Activated gamma-delta T cell treated with anti-CD3 and anti-CD28 coated beads, Interleukin-2, amount 50 U/mL, for 16 hours (primary cell): ENCODE measurements at places on chromosomes 13 and 19.

GRCh38 chr13:73740666-73741065 lies 393.5 kb downstream of the KLF12 start:
- no peak for DNase-seq

GRCh38 chr19:17156947-17157302 lies 58.2 kb upstream of the USE1 start:
- no peak for DNase-seq

DNA sequence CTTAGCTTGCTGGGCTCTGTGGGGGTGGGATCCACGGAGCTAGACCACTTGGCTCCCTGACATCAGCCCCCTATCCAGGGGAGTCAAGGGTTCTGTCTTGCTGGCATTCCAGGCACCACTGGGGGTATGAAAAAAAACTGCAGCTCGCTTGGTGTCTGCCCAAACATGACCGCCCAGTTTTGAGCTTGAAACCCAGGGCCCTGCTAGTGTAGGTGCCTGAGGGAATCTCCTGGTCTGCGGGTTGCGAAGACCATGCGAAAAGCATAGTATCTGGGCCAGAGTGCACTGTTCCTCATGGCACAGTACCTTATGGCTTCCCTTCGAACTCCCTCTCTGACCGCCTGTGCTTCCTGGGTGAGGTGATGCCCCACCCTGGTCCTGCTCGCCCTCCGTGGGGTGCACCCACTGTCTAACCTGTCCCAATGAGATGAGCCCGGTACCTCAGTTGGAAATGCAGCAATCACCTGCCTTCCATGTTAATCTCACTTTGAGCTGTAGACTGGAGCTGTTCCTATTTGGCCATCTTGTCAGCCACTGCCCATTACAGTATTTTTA lies 120.8 kb upstream of the TNFSF11 start:
- DNase-seq = no peak

GRCh38 chr13:21594715-21595545 lies 9.0 kb downstream of the MICU2 start:
- DNase-seq = no peak

GRCh38 chr19:13122275-13122878 lies 4.3 kb downstream of the NACC1 start:
- no peak for DNase-seq

- no peak for DNase-seq
Observed at GRCh38 chr19:44777715-44778347, at the start of gene CBLC. Gene CBLC, plus strand, starts transcription at chr19:44777890. Its CDS starts 42 bp downstream, at chr19:44777932.

- no peak for DNase-seq
Observed at GRCh38 chr19:29371251-29372090, 154.3 kb upstream of the VSTM2B start.

DNA sequence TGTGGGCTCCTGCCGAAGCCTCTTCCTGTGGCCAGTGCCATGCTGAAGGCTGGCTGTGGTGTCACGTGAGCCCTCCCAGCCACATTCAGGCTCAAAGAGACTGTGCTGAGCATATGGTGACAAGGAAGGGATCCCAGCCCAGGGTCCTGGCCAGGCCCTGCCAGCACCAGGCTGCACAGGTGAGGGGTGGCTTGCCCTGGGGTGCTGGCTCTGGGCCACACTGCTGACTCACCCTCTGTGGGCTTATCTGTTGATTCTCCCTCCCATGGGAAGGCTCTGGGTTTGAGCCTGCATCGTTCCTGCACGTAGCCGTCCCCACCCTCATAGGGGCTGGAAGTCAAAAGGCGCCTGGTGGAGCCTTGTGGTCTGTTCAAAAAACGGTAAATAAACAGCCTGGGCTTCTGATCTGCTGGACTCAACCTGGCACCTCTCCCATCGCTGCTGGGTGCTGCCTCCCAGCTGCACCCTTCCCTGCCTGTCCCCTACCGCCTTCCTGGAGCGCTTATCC lies 31.1 kb downstream of the DNM2 start:
- no peak for DNase-seq

GRCh38 chr19:38661996-38662395 lies 14.5 kb downstream of the ACTN4 start:
- no peak for DNase-seq

DNA sequence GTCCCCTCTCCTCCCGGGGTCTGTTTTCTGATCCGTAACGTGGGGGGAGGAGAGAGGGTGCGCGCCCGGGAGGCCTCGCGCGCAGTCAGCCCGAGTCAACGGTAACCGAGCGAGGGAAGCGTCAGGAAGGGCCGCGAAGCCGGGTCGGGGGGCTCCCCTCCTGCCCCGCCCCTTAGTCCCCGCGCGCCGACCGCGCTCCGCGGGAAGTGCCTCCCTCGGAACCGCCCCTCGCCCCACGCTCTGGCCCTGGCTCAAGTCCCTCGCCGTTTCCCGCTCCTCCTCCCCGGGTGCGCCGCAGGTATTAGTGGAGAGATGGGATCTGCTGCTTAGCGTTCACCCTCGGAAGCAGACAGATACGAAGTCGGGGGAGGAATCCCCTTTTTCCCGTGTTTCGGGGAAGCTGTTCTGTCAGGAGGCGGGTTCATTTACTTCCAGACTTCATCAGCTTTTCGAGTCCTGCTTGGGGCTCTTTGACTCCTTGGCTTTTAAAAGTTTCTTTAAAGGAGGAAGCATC lies 770 bp downstream of the HNRNPM start:
- DNase-seq = no peak

- no peak for DNase-seq
Observed at GRCh38 chr13:102779436-102780159, 6.0 kb upstream of the TEX30 start.

DNA sequence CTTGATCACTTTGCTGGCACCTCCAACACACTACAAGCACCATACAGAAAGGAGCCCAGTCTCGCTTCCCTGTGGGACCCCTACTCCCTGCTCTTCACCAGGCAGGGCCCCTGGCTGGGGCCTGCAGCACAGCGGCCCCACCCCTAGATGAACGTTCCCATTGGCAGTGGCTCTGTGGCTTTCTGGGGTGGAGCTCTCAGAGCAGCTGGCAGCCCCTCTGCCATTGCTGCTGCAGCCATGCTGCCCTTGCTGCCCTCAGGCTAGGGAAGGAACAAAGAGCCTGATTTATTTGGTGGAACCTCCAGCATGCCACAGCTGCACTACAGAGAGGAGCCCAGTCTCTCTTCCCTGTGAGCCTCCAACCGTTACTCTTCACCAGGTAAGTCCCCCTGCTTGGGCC lies 5.8 kb downstream of the SIGLEC6 start:
- DNase-seq = no peak

DNA sequence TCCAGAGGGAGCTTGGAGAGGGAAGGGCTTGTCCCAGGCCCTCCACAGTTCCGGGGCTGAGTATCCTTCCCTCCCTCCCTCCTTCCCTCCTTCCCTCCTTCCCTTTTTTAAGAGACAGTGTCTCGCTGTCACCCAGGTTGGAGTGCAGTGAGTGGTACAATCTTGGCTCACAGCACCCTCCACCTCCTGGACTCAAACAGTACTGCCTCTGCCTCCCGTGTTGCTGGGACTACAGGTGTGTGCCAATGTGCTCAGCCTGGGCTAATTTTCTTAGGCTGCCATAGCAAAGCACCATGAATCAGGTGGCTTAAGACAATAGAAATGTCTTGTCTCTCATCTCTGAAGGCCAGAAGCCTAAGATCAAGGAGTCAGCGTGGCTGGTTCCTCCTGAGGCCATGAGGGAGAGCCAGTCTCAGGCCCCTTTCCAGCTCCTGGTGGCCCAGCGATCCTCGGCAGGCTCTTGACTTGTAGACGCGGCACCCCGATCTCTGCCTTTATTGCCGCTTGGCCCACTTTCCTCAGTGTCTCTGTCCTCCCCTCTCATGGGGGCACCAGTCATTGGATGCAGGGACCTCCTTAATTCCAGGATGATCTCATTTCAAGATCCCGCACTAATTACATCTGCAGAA lies 47.5 kb downstream of the CRTC1 start:
- DNase-seq = no peak

- DNase-seq = no peak
Observed at GRCh38 chr13:67223742-67224141, 6.4 kb downstream of the PCDH9 start.

DNA sequence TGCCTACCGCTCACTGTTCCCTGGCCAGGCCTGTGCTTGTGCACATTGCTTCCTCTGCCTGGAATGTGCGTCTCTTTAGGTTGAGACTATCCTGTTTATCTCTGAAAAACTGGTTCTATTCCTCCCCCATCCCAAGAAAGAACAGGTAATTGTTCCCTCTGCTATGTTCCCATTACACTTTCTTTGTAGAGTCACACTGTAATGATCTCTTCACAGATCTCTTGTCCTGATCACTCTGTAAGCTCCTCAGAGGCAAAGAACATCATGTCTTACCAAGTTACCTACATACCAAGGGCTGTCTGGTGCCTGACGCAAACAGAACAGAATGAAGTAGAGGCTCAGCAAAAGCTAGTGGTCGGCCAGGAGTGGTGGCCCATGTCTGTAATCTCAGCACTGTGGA lies 40.3 kb downstream of the SPRYD7 start:
- DNase-seq = no peak

- no peak for DNase-seq
Observed at GRCh38 chr19:4742723-4743646, 19.3 kb upstream of the DPP9 start.

DNA sequence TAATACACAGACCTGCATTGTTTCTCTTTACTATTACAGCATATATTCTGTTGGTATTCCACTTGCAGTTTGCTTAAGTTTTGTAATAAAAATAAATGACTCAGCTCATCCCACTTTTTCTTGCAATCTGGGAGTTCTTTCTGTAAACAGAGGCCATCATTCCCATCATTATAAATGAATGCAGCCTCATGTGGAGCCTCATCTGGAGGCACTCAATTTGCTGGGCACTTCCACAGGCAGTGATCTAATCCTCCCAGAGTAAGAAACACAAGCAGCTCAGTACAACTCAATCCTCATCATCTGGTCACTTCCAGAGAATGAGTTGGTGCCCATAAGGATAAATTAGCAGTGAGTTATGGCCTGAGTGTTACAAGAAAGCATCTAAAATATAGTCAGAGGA lies 2801.9 kb downstream of the PCDH9 start:
- DNase-seq = no peak

GRCh38 chr13:100128373-100128772 lies 39.5 kb downstream of the PCCA start:
- no peak for DNase-seq

GRCh38 chr19:5683177-5683886 lies 2.5 kb downstream of the HSD11B1L start:
- DNase-seq = no peak

- no peak for DNase-seq
Observed at GRCh38 chr13:49456156-49456555, 12.1 kb downstream of the SETDB2 start.

DNA sequence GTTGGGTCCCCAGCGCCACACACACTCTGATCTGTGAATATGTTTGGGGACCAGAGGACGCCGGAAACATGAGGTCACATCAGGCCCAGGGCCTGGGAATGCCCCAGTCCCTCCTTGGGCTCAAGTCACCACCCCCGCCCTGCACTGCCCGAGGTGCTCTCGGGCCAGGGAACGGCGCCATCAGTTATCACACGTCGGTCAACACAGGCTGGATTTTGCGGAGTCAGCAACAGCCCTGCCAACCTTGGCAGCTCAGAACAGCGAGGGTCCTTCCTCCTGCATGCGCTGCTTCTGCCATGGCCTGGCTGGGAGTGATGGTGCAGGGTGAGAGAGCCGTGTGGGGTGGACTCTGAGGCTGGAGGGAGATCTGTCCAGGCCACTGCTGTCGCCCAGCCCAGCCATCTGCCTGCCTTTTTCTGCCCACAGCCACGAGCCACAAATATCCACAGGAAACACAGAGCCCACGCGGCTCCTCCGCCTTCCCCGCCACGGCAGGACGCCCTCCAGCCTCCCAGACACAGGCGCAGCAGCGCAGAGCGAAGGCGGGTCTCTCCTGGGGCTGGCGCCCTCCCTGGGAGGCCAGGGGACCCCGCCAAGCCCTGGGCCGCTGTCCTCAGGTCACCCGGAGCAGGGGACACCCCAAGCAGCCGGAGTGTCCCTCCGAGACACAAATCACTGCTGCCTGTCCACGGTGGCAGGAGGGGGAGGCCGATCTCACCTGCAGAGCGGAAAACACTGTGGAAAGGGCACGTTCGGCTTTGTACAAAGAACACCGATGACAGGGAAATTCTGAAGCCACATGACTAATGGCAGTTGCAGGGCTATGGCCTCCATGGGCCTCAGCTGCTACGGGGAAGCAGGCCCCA lies 31.6 kb upstream of the CACTIN start:
- DNase-seq = no peak

DNA sequence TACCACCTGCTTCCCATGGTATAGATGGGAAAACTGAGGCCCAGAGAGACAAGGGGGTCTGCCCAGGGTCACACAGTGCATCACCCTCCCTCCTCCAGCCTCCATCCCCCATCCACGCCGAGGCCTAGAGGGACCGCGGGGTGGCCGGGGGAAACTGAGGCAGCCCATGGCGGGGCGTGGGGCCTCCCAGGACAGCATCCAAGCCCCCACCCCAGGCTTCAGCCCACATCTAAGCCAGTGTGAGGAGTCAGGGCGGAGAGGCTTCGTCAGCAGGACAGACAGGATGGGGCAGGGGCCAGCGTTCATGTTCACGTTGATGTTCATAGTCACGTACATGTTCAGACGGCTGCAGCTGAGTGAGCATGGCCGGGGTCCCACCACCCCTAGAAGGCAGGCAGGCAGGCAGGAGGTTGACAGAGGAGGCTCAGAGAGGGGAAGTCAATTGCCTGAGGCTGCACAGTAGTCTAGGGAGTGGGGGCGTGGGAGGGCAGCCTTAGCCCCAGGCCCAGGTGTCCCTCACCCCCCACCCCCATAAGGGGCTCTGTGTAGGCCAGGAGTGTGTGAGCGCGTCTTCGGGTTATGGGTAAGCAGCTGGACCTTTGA lies 23.3 kb downstream of the SMIM24 start:
- no peak for DNase-seq

GRCh38 chr13:77786695-77787287 lies 89.3 kb downstream of the SLAIN1 start:
- DNase-seq = no peak

DNA sequence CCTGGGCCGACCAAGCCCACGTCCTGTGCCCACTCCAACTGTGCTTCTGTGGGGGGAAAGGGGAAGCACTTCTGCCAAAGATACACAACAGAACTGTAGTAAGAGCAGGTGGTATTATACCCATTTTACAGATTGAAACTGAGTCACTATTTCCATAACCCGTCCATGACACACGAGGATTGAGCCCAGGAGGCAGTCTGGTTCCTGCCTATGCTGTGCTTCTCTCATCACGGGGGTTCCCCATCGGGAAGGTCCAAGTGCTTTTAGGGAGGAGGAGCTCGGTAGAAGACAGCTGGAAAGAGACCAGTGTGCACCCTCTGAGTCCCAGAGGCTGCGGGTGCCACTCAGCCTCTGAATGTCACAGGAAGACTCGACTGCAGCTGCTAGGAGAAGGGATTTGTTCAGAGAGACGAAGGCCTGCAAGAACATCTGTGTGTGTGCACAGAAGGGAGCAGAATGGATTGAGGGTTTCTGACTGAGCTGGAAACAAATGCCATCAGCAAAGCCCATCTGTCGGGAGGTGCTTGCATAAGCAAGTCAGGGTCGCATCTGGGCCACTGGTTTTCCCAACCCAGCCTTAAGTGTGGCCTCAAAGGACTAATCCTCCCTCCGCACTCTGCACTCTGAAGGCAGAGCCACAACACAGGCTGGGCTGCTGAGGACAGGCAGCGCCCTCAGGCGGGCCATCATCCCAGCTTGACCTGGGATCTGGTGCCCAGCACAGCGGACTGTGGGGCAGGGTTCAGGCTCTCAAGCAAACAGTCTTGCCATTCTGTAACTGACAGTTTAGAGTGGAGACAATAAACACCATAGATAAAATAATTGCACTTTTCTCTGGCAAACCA lies 150.0 kb downstream of the DPF1 start:
- DNase-seq = no peak

- no peak for DNase-seq
Observed at GRCh38 chr13:43315522-43315921, 292.1 kb downstream of the DNAJC15 start.

GRCh38 chr19:913080-913748 lies at the start of gene R3HDM4:
Gene R3HDM4, minus strand, starts transcription at chr19:913219. Its CDS starts 62 bp downstream, at chr19:913157.
- peak; percentile 73 for DNase-seq

GRCh38 chr19:33227242-33227650 lies 1.6 kb upstream of the SLC7A10 start:
- no peak for DNase-seq
